Sigmoid colon (tissue), 7 donors: ENCODE measurements at places on chromosomes 5 and 9. TPM values are rescaled to one million over a fixed set of nuclear protein-coding genes. Genes with fewer than 3 reads are reported as not detected.

CSF1R gene
- 21.9 TPM for total RNA-seq

MORN5 gene
- total RNA-seq, result 34.1 TPM

DNA sequence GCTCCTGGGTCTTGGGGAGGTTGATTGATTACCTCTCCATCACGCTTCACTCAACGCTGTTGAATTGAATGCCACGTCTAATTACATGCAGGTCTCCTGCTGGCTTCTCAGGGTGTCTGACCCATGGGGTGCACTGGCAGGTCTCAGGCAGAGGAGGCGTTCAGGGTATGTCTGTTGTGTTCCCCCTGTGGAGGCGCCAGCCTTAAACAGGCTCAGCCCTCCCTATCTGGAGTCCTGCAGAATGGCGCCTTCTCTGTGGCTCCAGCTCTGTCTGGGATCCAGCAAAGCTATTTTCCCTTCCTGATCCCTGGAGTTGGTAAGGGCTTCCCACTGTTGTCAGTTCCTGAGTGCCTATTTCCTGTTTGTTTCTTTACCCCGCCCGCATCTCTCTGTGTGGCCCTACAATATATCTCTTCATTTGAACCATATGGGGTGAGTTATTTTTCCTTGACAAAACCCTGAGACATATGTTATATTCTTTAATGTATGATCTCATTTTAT is 150.0 kb downstream of the NTRK2 start:
- DNase-seq, result no peak

GRCh38 chr5:126339215-126339805 is 83.9 kb upstream of the GRAMD2B start:
- no peak for DNase-seq

- DNase-seq, result no peak
Measured at GRCh38 chr5:82597437-82597836, 319.3 kb upstream of the RPS23 start.

DNA sequence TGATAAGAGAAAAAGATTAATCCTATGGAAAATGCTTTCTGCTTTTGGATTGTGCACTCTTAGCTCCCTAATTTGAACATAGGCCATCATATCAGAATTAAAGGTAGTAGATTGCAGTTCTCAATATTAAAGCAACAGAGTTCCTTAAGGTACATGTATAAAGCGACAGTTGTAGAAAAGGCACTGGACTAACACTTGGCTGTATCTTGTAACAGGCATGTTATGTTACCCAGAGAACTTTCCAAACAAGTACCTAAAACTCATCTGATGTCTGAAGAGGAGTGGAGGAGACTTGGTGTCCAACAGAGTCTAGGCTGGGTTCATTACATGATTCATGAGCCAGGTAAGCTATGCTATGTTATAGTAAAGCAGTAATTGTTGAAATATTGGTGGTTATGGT is 3.3 kb upstream of the SECISBP2 start:
- no peak for DNase-seq
